ENCODE measurements at places on chromosomes 2 and 18.

DNA sequence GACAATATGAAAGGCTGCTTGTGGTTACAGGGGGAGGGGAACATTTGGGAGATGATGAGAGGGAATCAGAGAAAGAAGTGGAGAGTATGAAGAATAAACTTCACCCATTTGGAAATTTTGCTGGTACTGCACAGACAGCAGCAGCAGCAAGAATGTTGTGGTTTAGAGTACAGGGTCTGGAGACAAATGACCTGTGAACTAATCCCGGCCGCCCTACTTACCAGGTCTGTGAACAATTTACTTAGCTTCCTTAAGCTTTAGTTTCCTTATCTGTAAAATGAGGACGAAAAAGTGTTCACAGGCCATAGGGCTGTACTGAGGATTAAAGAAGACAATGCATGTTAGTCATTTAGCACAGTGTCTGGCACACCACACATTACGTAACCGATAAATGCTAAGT lies 685.4 kb upstream of the CELF4 start:
- no peak for DNase-seq

DNA sequence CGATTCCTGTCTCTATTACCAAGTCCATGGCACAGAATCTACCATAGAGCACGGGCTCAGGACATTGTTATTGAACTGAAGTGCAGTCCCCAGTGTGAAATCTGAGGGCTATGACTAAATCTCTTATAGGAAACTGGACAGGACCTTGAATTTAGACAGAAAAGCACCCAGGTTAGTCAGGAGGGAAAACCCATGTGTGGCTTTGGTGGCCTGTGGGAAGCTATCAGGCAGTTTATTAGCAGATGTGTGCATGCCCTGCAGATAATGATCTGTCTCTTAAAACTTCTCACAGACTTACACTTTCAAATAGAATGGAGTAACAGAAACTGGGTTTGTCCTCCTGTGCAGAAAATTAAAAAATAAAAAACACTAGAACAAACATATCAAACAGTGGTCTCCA lies 610.0 kb upstream of the RAB6C start:
- no peak for DNase-seq

DNA sequence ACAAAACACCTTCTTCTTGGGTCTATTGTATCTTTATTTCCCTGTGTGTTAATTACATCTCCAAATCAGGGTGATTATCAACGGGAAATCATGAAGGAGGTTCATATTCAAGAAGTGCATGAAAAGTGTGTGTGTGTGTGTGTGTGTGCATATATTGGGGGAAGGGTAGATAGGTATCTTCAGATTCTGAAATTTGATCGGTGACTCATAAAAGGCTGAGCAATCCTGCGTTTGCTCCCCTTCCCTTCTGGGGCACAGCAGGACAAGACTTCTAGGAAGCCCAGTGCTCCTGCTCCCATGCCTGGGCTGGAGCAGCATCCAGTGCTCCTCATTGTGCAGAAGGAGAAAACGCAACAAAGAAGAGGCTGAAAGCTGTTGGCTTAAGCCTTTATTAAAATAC lies 25.8 kb downstream of the MC5R start:
- no peak for DNase-seq

DNA sequence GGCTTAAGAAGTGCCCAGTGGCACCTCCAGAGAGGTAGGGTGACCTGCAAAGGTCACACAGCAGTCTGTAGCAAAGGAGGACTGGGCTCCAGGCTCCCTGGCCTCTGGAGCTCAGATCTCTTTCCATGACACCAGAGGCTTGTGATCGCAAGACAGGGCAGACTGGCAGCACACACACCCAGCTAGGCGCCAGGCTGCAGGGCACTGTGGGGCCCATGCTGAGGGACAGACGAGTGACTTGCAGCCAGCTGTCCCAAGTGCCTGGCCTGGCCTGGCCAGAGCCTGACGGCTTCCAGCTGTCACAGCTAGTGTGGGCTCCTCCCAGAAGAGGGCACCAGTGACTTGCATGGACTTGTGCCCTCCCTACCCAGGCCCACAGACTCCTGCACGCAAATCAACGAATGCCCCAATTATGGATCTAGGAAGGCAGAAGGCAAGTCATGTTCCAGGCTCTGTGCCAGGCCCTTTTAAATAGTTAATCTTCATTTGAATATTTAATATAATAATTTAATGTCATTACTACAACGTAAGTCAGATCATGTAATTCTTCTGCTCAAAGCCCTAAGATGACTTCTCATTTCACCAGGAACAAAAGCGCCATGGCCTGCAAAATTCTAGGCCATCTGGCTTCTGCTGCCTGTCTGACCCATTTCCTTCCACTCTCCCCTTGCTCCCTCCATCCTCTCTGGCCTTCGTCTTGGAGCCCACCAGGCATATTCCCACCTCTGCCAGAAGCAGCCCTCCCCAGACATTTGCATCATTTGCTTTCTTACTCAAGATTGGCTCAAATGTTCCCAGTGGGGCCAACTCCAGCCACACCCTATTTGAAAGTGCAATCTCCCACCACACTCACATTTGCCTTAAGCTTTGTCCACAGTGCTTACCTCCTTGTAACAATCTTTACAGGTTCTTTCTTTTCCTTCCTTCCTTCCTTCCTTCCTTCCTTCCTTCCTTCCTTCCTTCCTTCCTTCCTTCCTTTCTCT lies 3.7 kb upstream of the SPEG start:
- no peak for DNase-seq

DNA sequence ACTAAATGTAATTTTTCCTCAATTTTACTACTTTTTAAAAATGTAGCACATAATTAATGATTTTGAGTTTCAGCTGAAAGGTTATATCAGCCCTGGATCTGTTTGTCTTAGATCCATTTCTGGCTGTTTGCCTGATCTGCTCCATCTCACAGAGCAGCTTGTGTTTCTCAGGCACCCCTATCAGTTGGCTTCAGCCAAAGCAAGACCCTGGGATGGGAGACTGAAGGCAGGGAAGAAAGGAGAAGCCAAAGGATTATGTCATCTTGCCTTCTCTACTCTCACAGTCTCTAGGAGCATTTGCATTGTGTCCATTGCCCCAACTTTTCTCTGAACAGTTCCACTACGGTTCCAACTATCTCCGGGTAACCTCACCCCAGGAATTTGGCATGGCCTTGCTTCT lies 110.5 kb downstream of the CCDC148 start:
- DNase-seq = no peak

DNA sequence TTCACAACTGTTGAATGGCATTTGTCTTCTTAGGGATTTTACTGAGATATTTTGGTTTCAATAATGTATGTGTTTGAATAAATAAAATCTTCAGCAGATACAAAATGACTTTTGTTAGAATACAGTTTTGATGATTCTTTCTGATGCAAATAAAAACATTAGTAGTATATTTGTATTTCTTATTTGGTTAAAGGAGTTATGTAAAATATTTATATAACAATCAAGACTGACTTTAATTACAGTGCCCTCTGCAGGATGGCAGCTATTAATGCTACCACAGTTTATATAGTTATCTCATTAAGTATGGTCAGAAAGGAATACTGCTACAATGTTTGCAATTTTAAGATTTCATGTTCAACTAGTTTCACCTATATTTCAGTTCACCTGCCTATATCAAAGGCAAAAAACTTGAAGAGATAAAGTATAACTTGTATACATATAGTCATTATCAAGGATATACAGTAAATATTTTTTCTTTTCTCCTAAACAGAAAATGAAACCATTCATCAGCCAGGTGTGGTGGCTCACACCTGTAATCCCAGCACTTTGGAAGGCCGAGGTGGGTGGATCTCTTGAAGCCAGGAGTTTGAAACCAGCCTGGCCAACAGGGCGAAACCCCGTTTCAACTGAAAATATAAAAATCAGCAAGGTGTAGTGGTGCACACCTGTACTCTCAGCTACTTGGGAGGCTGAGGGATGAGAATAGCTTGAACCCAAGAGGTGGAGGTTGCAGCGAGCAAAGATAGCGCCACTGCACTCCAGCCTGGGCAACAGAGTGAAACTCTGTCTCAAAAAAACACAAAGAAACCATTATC lies 19.8 kb downstream of the ARL5A start:
- DNase-seq = no peak

- DNase-seq = no peak
Measured at GRCh38 chr18:2316751-2317696, 254.3 kb downstream of the METTL4 start.

DNA sequence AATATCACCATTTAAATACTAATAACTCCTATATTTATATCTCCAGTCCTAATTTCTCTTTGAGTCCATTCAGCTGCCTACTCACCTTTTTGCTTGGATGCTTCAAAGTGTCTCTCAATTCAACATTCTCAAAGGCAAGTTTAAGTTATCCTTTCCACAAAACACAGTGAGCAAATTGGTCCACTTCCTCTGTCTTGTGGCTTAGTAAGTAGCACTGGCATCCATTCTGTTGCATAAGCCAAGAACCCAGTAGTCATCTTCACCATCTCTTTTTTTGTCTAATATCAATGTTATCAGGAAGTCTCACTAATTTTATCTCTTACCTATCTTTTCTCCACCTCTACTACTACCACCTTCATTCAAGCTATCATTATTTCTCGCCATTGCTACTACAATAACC lies 27.4 kb upstream of the IL1RL1 start:
- DNase-seq = no peak

- no peak for DNase-seq
Measured at GRCh38 chr18:11761553-11761952, 72.5 kb downstream of the GNAL start.

GRCh38 chr2:135637456-135638087 lies 104.1 kb upstream of the UBXN4 start:
- no peak for DNase-seq

- no peak for DNase-seq
Measured at GRCh38 chr18:58915006-58915799, 50.5 kb downstream of the ZNF532 start.

DNA sequence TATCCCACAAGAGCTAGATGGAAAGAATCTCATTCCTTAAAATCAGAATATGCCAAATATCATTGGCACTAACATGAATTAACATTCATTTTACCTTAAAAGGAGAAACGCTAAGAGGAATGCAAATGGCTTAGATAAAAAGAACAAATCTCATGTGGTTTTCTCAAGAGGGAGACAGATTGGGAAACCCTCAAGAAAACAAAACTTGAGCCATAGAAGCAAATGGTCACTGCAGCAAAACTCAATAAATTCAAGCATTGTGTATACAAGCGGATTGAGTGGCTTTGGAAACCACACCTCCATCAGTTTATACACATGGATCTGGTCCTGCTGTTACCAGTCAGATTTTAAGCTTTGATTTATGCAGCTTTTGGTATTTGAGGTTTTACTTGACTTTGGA lies 1331.8 kb upstream of the ZEB2 start:
- DNase-seq = no peak

- no peak for DNase-seq
Measured at GRCh38 chr2:187084524-187084923, 235.6 kb upstream of the ZSWIM2 start.

DNA sequence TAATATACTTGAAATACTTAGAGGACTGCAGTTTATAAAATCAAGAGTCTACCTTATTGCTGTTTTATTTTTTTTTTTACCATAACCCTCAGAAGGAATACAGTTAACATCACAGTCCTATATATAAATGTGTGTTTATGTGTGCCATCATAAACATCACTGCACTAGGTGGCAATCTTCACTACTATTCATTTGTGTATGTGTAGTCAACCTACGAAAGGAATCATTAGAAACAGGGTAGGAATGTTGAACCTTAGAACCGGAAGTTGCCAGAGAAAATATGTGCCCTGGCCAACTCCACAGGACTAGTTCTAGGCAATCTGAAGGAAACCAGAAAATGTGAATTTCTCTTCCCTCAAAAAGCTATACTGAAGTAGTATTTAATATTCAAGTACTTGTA lies 3.4 kb downstream of the GEN1 start:
- DNase-seq = no peak

DNA sequence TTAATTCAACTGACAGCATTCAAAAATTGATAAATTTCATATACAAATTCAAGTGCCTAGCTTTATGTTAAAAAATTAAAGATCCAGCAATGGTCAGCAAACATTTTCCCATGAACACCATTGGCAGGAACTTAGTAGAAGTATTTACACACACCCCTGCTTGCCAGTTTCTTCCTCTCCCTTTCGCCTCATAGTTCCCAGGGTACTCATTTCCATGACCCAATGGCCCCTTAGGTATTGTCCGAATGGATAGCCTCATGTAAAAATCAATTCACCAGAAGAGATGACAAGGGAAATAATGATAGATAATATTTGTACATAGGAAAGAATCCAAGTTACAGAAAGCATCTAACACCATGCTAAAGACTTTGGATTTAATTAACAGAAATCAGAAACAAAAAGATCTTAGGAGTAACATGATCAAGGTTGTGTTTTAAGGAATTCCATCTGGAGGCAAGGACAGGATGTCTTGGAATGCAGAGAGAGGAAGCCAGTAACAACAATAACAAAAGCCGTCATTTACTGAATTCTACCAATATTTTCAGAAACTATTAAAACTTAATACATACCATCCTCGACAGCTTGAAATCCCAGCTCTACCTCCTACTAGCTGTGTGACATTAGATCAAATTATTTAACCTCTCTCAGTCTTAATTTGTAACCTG lies 423.0 kb downstream of the IRS1 start:
- no peak for DNase-seq

DNA sequence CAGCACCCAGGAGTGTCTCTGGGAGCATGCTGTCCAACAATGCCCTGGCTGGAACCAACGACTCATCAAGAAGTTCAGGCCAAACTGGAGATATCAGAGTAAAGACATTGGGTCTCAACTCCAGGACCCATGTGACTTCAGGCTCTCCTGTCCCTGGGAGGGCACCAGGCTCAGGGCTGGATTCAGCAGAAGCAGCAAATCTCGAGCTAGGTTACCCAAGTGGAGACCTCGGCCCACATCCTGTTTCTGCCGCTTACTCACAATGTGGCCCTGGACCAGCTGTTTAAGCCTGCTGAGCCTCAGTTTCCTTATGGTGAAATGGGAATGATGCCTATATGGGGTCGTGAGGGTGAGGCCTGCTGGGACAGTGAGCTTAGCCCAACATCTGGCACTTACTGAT lies 9.3 kb upstream of the OTOF start:
- DNase-seq = no peak

DNA sequence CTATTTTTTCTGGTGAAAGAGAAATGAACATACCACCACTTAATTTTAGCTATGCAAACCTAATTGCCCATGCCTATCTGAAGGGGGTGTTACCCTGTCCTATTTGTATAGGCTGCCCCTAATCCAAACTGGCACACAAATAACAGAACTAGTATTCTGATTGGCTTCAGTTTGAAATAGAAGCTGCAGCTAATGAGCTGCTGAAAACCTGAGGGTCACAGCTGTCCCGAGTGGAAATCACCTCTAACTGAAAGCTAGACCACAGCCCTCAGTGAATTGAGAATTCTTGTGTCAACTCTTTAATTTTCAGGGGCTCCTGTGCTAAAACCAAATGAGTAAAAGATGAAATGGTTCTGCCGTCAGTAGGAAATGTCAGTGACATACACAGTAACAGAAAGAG lies 28.7 kb downstream of the CCDC141 start:
- DNase-seq = no peak

DNA sequence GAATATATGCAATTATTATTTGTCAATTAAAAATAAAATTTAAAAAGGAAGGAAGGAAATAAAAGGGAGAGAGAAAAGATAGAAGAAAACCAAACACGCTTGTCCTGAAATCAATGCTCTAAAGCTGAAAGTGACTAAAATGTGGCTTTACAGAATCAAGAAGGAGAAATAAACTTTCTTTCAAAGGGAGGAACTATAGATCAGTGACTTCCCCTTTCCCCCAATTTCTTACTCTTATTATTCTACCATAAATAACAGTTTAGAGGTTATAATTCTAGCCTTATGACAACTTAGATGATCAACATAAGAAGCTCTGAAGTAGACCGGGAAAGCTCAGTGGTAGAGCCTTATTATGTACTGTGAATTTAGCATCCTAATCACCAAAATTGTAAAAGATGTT lies 122.5 kb downstream of the ARHGAP15 start:
- DNase-seq = no peak

- no peak for DNase-seq
Measured at GRCh38 chr18:52046842-52047241, 293.2 kb upstream of the DCC start.
